ENCODE measurements at places on chromosomes 6 and 20. TPM values are rescaled to one million over a fixed set of nuclear protein-coding genes. Genes with fewer than 3 reads are reported as not detected.

The HLA-DRB1 gene
- 12.6 TPM for total RNA-seq

The BPIFB1 gene
- total RNA-seq = not detected

DNA sequence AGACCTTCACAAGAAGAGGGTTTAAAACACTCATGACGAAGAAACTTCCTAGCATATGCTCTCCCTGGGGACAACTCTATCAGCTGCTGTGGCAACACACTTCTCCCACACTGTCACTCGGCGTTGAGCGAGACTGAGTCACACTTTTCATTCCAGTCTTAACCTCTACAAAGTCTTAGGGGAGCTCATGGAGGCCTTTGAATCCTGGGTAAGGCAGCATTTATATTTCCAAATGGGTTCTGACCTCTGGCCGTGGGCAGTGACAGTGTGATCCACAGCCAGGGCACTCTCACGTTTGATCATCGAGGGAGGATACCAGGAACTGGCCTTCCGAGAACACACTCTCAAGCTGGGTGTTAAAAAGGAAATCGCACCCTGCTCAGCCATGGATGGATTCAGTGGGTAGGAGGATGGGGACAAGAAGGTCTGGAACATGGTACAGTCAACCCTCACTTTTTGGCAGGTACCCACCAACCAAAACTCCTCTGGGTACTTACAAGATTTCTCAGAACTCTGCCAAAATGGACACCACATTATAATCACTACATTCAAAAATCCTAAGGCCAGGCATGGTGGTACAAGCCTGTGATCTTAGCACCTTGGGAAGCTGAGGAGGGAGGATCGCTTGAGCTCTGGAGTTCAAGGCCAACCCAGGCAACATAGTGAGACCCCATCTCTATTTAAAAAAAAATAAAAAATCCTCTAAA is 19.6 kb downstream of the RRBP1 start:
- H3K4me1 ChIP-seq = peaks cover 42% of the 10 kb centered on the region
- H3K27me3 ChIP-seq = no peaks in the 10 kb centered on the region
- H3K27ac ChIP-seq = peak overlapping the region; percentile 45
- H3K4me3 ChIP-seq = no peak overlapping the region
- DNase-seq = no peak

The ECT2L gene
- total RNA-seq = not detected

The SUMO4 gene
- total RNA-seq = 0.86 TPM

The OR2H2 gene
- total RNA-seq = not detected

DNA sequence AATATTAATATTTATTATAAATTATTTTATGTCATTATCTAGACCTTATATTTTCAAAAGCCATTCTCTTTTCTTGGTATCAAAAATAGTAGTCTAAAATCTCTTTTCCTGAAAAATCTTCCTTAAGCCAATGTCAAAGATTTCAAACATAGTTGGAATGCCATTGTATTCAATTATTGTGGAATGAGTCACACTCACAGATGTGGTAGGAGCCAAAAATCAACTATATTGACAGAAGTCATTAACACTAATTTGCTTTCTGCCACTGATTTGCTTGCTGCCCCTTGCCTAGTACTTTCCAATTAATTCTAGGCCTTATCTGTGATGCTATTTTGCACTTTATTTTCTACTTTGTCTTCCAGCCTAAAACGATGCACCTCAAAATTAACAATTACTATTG is 1326.3 kb upstream of the GJE1 start:
- no peaks in the 10 kb centered on the region for H3K36me3 ChIP-seq
- no peak overlapping the region for H3K4me3 ChIP-seq
- H3K27me3 ChIP-seq = no peaks in the 10 kb centered on the region
- no peak for DNase-seq

- H3K4me3 ChIP-seq = no peak overlapping the region
- no peaks in the 10 kb centered on the region for H3K27me3 ChIP-seq
- no peak overlapping the region for H3K27ac ChIP-seq
Measured at GRCh38 chr6:86715676-86716075, 221.7 kb upstream of the HTR1E start.

DNA sequence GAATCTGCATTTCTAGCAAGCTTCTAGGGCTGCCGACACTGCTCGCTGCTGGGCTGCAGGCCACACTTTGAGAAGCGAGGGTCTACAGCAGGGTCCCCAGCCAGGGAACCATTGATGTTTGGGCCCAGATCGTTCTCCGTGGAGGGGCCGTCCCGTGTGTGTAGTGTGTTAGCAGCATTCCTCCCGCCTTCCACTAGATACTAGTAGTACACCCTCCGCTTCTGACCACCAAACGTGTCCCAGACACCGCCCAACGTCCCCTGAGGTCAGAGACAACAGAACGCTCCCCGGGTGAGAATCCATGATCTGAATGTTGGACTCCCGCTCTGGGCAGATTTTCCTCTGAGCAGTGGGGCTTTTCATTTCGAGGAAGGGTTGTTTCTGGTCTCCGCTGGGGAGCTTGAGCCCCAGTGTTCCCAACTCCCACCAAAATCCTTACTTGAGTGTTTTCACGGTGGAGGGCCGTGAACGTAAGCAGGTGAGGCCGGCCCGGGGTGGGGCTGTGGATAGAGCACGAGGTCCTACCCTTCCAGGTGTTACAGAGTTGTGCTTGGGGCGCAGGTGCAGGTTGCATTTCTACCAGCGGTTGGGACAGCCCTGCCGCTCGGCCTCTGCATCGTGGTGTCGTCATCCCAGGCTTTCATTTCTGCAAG is 124.6 kb downstream of the SYCP2 start:
- no peaks in the 10 kb centered on the region for H3K27me3 ChIP-seq
- no peak for DNase-seq
- no peak overlapping the region for H3K27ac ChIP-seq
- no peak overlapping the region for H3K4me3 ChIP-seq

DNA sequence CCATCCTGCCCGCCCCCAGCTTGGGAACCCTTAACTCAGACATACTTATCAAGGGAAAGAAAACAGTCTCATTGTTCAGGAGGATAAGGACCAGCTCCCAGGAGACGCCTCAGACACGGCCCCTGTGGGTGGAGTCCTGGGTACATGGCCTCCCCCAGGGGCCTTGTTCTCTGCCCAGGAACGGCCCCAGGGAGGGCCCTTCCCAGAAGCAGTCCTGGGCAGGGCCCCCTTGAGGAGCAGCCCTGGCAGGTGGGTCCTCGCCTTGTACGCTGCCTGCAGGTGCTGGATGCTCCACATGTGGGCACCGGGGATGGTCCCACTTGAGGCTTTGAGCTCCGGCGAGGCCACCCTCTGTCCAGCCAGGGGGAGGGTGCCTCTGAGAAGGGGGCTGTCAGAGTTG is 4.5 kb upstream of the GATA5 start:
- no peaks in the 10 kb centered on the region for H3K27me3 ChIP-seq
- H3K4me3 ChIP-seq = no peak overlapping the region

DNA sequence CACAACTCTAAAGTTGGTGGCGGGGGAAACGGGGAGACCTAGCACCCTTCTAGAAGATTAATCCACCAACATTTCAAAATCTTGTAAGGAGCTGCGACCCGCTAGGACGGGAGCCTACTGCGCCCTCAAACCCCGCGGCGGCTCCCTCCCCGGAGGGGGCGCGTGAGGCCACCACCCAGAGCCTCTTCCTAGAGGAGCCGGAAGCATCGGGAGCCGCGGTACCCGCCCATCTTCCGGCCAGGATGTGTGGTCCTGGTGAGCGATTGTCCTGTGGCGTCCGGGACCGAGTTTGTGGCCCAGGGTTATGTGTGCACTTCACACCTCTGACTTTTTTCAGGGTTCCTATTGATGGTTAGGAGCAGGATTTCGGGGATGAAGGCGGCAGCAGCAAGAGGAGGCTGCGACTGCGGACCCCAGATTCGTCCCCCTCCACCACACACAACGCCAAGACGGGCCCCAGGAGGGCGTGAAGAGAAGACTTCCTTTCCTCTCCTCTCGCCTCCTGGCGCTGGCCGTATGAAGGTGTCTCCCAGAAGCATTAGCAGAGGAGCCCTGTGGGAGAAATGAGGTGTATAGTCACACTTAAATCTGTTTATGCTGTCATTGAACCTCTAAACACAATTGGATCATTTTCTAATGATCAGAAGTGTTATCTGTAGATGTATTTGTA is 10.7 kb downstream of the ZNF165 start:
- H3K36me3 ChIP-seq = no peaks in the 10 kb centered on the region
- no peak overlapping the region for H3K4me3 ChIP-seq
- no peaks in the 10 kb centered on the region for H3K27me3 ChIP-seq
- no peak for DNase-seq
- no peaks in the 10 kb centered on the region for H3K4me1 ChIP-seq
- H3K27ac ChIP-seq = no peak overlapping the region
